Spinal cord (tissue), 10 donors: ENCODE measurements at places on chromosomes 6 and 20. TPM values are rescaled to one million over a fixed set of nuclear protein-coding genes. Genes with fewer than 3 reads are reported as not detected.

- no peak for DNase-seq
These were observed 184.6 kb downstream of the ESR1 start for GRCh38 chr6:151992091-151992490.

GRCh38 chr20:62576815-62577489 is 65.4 kb upstream of the SLCO4A1 start:
- DNase-seq, result no peak

DNA sequence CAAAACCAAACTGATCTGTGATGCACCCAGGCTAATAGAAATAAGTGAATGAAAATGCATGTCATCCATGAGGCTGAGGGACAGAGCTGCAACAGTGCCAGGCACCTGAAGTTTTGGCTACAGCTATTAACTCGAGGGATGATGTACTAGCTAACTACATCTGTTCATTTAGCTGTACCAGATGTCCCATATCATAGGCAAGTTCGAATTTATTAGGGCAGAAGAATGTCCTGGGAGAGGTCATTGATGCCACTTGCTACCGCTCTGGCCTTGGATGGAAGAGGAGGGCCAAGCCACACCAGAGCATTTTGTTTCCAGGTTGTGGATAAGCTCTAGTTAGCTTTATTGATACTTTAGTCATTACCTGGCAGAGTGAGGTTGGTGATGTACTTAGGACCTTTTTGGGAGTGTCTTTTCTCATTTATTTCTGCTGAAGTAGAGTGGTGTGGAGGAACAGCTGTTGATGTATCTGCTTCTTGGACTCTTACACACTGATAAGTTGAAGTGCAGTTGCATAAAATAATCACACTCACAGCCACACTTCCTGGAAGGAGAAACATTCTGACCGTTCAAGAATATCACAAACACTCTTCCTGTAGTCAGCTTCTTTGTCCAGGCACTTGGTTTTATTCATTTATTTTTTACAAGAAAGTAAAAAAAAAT is 8.2 kb downstream of the ZFAND3 start:
- DNase-seq, result no peak

Gene ROS1
- total RNA-seq, result not detected

Gene ARFGEF3
- total RNA-seq, result 45.6 TPM

DNA sequence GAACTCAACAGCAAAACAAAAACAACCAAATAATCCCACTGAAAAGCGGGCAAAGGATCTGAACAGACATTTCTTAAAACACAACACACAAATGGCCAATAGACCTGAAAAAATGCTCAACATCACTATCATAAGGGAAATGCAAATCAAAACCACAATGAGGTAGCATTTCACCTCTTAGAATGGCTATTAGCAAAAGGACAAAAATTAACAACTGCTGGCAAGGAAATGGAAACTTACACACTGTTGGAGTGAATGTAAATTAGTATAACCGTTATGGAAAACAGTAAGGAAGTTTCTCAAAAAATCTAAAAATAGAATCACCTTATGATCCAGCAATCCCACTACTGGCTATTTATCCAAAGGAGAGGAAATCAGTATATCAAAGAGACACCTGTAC is 20.9 kb downstream of the FAM8A1 start:
- DNase-seq, result peak; percentile 4

- no peak for DNase-seq
These were observed 304.1 kb upstream of the TCF21 start for GRCh38 chr6:133584823-133585222.
